ENCODE measurements at places on chromosomes 4 and X.

- no peak for DNase-seq
Observed at GRCh38 chr4:83267121-83267829, 17.3 kb downstream of the COQ2 start.

- DNase-seq = no peak
Observed at GRCh38 chr4:3410401-3411135, 31.2 kb upstream of the HGFAC start.

GRCh38 chr4:89556601-89557305 lies 249.2 kb upstream of the GPRIN3 start:
- DNase-seq = no peak

DNA sequence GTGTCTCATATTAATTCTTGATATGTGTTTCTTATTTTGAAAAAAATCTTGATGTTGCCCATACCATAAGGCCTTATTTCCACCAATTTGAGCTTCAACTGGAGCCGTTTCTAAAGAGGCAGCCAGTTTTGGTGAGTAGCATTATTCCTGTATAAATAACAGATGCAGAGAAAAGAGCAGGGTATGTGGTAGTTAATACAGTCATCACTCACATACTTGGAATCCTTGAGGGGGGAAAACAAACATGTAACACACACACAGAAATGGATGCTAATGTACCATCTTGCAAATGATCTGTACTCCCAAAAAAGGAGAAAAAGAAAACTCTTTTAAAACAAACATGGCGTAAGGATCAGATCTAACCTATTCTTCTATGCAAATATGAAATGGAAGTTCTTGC lies 389.7 kb downstream of the GPM6A start:
- DNase-seq = no peak

DNA sequence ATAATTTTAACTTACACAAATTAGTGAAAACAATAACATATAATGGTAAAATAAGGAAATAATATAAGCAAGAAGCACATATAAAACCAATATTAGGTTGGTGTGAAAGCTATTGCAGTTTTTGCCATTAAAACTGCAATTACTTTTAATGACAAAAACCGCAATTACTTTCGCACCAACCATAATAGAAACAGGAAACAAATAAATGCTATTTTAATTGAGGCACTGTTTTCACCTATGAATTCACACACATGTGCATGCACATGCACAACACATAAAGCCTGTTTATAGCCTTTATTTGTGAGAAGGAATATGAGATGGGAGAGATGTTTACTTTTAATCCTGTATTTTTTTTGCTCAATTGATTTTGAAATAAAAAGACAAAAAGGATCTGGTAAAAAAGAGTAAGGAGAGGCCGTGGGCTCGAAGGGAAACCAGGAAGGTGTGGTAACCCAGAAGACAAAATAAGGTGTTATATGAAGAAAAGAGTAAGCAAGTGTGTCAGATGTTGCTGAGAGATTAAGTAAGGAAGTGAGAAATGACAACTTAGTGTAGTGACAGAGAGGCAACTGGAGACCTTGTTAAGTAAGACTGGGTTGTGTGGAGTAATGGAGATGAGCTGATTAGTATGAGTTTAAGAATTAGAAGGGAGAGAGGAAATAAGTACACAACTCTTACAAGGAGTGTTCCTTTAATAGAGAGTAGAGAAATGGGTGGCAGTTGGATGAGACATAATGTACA lies 69.0 kb downstream of the KLHL13 start:
- no peak for DNase-seq

DNA sequence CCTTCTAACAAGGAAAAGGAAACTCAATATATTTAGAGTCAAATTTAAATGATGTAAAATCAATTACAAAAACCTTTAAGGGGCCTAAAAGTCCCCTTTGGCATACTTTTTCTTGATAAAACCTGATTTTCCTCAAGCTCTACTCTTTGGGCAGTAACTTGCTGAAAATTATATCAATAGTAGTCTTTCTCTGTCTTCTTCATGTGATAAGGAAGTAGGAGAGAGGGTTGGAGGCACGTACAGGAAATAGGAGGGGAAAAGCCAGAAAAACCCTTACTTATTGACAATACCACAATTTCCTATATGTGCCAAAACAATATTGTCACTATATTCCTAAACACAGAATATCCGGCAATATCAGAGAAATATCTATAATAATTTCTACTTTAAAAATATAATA lies 9.6 kb downstream of the RHOH start:
- DNase-seq = no peak

- DNase-seq = no peak
Observed at GRCh38 chr4:11049001-11049400, 364.4 kb upstream of the CLNK start.

GRCh38 chrX:107769581-107770317 lies 5.8 kb downstream of the TSC22D3 start:
- DNase-seq = no peak
